Right forelimb (tissue), 1 donor: ENCODE measurements at places on chromosomes 2 and 18.
A peak's percentile ranks its signal among the peaks of the same experiment; 100 is the strongest.

DNA sequence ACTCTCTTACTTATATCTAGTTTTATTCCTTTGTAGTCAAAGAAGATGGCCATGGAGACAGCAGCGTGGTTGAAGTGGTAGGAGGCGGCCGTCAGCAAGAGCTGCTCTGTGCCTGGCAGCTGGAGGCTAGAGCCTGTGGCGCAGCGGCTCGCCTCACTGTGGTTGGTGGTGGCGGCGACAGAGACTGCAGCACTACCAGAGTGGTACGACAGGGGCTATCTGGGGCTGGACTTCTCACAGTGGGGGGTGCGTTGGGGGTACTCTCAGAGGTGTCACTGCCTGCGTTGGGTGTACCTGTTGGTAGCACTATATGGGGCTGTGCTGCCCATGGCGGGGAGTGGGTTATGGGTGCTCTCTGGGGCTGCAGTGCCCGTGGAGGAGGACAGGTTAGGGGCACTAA, 8.5 kb upstream of the ANKRD62 start:
- no peak for DNase-seq

- peak; percentile 21 for DNase-seq
These were observed 364.8 kb downstream of the TNS1 start for GRCh38 chr2:217638031-217638430.

DNA sequence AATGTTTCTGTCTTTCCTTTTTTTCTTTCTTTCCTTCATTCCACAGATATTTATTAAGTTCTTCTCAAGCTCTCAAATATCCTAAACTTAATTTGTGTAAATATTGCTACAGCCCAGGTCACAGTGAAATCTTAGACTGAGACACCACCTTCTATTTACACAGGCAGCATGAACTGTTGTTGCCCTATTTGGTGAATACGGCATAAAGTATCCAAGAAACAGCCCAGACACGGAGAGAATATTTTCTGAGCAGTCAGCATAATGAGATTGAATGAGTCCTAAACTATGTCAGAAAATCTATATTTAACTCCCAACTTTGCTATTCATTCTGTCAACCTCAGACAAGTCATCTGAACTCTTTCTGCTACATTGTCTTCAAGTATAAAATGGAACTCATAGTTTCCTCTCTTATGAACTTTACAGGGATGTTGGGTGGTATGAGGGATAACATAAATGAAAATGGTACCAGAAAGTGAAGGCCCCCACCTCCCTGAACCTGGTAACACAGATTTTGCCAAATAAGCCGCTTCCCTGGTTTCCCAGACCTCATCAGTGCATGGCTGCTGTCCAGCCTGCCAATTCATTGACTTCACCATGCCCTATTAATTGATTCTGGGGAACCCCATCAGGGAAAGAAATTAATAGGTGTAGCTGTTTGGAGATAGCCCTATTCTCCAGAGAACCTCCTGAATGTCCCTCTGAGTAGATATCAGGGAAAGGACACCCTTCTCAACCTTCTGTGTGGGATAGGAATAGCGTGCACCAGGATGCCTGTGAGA, 235.9 kb downstream of the SETBP1 start:
- DNase-seq: no peak

GRCh38 chr2:228768818-228769217, 502.3 kb downstream of the PID1 start:
- no peak for DNase-seq

- no peak for DNase-seq
These were observed 39.9 kb downstream of the IRS1 start for GRCh38 chr2:226759768-226760167.

GRCh38 chr2:43402452-43402937, 176.1 kb upstream of the ZFP36L2 start:
- DNase-seq: no peak

- no peak for DNase-seq
These were observed 2.7 kb upstream of the PPP4R1 start for GRCh38 chr18:9617006-9617542.
